Placental pericyte (primary cell): ENCODE measurements at places on chromosomes 6 and 20. TPM values are rescaled to one million over a fixed set of nuclear protein-coding genes. Genes with fewer than 3 reads are reported as not detected.

BMP5 gene
- total RNA-seq = not detected in 2 replicates

PBX2 gene
- total RNA-seq = 51.4 and 57.8 TPM in 2 replicates

ANGPT4 gene
- not detected in 2 replicates for total RNA-seq

TP53TG5 gene
- not detected in 2 replicates for total RNA-seq

HDGFL1 gene
- not detected in 2 replicates for total RNA-seq

OR2H2 gene
- not detected in 2 replicates for total RNA-seq

FAM217A gene
- not detected in 2 replicates for total RNA-seq

SDCBP2 gene
- total RNA-seq = 0.43 and 2.2 TPM in 2 replicates

OXT gene
- total RNA-seq = not detected in 2 replicates

ZSCAN23 gene
- 0.57 and 0.88 TPM in 2 replicates for total RNA-seq

PRDM13 gene
- total RNA-seq = not detected in 2 replicates

MDFI gene
- 0.14 and 0.22 TPM in 2 replicates for total RNA-seq
